Spinal cord (tissue), 10 donors: ENCODE measurements at places on chromosomes 16 and 17. TPM values are rescaled to one million over a fixed set of nuclear protein-coding genes. Genes with fewer than 3 reads are reported as not detected.

GRCh38 chr16:57736419-57737351, 1.1 kb downstream of the KATNB1 start:
- DNase-seq = no peak

- no peak for DNase-seq
Observed at GRCh38 chr16:10745841-10746240, 2.2 kb downstream of the NUBP1 start.

Gene DNAH9
- polyA plus RNA-seq = 21.4 TPM

DNA sequence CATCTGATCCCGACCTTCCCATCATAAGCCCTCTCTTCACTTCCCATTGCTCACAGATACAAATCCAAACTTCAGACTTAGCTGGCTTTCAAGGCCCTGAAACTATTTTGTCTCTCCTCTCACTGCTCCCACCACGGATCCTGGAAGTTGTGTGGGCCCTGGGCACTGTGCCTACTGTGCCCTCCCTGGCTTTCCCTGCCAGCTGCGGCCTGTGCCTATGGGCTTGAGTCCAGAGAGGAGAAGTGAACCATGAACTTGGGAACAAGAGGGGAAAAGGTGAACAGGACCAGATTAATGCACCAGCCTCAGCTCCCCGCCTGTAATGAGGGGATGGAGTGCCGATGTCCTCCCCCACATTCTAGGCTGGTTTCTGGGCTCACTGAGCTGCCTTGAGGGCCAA, 18.9 kb upstream of the KCNJ12 start:
- DNase-seq = no peak

DNA sequence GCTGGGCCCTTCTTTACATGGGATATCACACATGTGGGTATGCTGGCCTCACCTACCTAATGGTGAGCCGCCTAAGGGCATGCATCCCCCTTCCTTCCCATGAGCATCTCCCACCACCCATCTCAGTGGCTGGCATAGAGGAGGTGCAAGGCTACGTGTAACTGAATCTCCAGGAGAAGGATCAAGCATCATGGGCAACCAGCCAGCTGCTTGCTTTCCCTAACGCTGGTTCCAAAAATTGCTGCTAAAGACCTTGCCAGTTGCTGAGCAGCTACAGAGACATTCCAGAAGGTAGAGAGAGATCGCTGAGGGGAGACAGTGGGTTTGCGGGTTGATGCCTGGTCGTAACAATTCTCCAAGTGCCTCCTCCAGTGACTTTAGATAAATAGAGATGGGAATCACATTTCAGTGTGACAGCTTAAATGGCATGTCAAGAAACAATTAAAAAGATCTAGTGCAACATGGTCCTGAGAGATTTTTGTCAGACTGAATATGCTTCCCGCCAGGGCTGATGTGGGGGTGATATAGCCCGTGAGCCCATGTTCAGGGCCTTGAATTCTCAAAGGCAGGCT, 378.4 kb upstream of the CDH5 start:
- DNase-seq = no peak

Gene MT4
- polyA plus RNA-seq = not detected

DNA sequence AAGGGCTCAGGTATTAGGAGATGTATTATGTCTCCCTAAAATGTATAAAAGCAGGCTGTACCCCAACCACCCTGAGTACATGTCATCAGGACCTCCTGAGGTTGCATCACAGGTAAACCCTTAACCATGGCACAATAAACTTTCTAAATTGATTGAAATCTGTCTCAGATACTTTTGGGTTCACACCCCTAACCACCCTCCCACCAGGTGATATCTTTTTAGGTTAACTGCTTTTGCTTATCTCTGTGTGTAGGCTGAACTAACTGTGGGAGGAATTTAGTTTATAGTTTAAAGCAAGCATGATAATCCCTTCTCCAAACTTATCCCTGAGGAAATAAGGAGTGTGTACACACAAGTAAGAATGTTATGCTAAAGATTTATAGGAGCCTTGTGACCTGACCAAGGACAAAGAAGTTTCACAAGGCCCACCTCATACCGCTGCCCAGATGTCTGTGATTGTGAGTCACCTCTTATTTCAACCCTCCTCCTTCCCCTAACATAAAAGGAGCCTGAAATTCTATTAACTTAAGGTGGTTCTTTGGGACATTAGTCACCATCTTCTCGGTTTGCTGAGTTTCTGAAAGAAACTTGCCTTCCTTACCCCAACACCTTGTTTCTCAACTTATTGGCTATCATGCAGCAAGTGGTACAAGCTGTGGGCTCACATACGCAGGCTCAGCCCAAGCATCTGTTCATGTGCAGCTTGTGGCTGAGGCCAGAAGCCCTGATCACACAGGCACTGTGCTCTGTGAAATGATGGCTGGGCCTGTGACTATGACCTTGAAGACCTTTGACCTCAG, 11.3 kb downstream of the PRSS22 start:
- DNase-seq = no peak

DNA sequence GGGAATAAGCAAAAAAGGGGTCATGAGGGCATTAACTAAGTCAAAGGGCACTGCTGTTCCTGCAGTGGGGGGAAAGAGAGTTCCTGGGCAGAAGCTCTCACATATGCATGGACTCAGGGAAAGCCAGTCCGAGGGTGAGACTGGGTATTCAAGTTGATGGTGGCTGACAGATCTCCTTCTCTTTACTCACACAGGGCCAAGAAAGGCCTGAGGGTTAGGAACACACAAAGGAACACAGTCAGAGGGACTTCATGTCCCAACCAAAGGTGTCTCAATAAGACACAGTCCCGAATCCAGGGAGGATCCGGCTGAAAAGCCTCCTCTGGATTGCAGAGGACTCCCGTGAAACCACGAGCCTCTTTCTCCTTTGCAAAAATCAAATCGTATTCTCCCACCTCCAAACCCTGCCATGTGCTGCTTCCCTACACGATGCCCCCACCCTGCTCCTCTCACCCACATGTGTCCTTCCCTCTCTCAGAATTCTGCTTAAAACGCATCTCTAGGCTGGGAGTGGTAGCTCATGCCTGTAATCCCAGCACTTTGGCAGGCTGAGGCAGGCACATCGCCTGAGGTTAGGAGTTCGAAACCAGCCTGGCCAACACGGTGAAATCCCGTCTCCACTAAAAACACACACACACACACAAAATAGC, 23.6 kb downstream of the CUEDC1 start:
- DNase-seq = no peak

DNA sequence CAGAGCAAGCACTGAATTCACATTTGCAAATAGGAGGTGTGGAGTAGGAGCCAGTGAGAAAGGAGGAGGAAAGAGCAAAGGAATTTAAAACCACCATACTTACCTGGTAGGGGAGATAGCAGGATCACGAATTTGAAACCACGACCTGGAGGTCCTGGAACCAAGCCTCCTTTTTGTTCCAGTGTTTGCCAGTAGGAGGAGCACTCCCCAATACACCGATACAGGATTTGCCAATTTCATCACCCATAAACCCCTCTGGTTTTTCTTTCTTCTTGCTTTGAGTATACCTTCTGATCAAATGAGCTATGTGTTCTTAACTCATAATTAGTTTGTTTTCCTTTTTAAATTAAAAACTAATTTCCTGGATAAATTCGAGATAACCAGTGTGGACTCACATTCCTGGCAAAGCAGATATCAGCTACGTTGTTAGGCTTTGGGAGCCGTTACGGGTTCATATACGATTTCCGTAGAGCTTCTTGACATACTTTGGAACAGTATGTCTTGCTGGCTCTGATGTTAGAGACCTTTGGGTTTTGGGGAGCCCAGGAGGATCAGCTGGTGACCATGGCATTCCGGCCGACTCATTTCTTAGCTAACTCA, 22.7 kb downstream of the BCO1 start:
- no peak for DNase-seq

DNA sequence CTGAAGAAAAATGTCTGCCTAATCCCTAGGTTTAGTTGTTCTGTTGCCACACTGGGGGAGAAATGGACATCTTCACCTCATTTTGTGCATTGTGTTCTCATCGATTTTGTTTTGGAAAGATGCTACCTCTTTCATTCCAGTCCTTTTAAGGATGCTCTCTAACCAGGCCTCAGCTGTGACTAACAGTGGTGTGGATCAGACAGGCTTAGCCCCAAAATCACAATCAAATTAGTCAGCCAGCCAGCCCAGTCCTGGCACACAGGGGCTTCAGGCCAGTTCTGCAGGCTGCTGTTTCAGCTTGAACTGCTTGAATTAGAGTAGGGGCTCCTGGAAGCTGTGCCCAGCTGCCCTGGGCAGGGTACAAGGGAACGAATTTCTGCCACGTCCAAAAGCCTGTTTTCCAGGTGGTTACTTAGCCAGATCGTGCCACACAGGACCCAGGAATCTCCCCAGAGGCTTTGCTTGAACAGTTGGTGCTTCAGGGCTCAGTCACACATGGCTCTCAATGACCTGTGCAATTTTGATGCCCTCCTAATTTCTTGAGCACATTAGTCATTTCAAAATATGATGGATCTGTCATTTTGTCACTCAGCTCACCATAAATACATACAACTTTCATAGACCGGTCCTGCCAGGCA, 60.7 kb downstream of the CLEC16A start:
- DNase-seq = no peak

DNA sequence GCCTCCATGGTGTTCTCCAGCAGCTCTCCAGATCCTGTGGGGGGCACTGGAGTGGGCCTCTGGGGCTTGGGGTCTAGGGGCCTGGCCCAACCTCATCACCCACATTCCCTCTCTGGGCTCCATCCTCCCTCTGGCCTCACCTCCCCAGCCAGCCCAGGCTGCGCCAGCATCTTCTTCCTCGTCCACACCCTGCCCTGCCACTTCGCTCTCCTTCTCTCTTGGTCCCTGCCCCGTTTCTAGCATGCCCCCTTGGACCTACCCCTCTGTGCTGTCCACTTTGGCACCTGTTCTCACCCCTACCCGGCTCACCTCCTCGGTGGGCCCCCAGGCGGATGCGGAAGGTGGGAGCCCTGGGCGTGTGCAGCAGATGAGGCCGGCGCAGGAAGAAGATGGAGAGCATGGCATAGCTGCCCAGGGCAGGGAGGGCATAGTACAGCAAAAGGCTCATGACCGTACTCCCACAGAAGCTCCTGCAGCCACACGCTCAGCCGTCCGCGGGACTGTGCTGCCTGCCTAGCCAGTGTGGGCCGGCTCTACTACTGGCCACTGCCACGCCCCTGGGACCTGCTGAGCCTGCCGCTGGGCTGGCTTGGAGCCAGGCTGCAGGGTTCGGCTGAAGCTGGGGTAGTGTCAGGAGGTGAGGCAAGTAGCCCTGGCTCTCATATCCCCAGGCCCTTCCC, at the start of gene GDPD3:
Gene GDPD3 (minus strand): TSS at position 507 of the 680 bp plus-strand sequence. CDS start 59 bp downstream, at position 448.
- no peak for DNase-seq

DNA sequence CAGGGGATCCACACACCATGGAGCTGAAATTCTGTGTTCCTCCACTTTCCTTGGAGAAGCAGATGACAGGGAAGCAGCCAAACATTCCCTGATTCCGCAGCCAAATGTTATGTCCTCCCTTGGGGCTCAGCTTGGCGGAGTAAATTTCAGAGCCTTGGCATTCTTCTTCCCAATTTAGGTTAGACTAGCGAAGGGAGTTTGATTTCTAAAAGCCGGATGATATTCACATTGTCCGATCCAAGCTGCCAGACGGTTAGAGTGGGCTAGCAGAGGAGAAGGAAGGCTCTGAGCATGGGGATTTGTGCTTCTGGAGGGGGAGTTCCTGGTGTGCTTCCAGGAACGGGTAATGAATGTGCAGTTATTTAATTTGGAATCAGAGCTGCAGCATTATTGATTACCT, 380.4 kb upstream of the EEF2KMT start:
- DNase-seq = no peak

- peak; percentile 26 for DNase-seq
Observed at GRCh38 chr17:52383493-52384100, 225.1 kb upstream of the CA10 start.

DNA sequence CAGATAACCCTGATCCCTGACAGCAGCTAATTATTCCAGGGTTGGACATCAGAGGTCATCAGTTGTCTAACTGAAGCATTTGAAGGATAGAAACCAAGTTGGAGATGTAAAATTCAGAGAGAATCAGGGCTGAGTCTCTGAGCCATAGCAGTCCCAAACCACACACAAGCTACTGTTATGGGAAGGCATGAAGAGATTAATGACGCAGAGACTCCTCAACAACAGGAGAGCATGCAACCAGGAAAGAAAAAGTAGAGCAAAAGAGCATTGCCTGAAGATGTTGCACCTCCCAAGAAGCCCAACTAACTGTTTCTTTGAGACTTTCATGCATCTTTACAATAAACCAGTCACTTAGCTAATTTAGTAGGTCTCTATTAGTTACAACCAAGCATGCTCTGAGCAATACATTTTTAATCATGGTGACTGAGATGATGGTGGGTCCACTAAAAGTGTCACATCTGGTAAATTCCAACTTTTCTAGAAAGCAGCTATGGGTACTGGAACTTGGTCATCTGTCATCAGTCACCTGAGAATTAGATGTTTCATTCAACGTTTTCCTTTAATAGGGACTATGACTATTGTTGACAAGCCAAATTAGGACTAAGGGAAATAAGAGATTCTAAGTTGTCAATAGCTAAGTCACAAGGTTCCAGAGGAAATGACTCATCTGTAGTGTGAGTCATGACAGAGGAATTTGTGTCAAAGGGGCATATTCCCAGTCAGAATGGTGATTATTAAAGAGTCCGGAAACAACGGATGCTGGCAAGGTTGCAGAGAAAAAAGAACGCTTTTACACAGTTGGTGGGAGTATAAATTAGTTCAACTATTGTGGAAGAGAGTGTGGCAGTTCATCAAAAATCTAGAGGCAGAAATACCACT, 239.8 kb downstream of the CHD9NB start:
- no peak for DNase-seq

- no peak for DNase-seq
Observed at GRCh38 chr17:55677446-55677845, 45.2 kb downstream of the TMEM100 start.

DNA sequence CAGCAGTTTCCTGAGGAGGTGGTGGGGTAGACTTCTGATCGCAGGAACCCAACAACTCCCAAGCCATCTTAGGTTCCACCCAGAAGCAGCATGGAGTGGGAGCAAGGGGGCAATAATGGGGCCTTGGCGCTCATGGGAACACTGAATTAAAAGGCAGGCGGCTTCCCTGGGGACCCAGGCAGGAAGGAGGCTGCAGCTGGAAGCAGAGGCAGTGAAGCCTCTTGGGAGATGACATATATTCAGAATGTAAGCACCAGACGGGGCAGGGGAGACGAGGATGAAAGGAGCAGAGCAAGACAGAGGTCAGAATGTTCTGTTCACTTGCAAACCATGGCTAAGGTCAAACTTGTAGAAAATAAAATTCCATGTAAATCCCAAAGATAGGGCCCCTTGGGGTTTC, 2.9 kb downstream of the HIGD1B start:
- no peak for DNase-seq

DNA sequence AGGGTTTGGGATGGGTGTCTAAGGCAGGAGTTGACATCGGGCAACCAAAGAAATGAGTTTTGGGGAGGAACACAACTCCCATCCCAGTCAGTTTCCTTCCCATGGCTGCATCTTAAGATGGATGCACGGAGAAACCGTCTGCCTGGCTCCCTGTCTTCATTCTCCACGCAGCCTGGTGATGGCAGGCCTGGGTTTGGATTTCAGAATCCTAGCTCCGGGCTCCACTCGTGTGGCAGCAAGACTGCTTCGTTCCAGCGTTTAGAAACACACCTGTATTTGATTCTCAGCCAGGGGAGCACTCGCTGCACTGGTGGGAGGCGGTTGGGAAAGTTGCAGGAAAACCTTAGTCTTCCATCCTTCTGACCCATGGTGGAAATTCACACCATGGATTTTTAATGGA, 141.1 kb downstream of the RAB11FIP4 start:
- DNase-seq = no peak

GRCh38 chr17:63646488-63646806, 24.2 kb downstream of the MAP3K3 start:
- DNase-seq = no peak

Gene KRTAP4-1
- not detected for polyA plus RNA-seq

Gene PGS1
- polyA plus RNA-seq = 42.6 TPM
